ENCODE measurements at places on chromosomes 7 and 10. TPM values are rescaled to one million over a fixed set of nuclear protein-coding genes. Genes with fewer than 3 reads are reported as not detected.
A peak's percentile ranks its signal among the peaks of the same experiment; 100 is the strongest.

DNA sequence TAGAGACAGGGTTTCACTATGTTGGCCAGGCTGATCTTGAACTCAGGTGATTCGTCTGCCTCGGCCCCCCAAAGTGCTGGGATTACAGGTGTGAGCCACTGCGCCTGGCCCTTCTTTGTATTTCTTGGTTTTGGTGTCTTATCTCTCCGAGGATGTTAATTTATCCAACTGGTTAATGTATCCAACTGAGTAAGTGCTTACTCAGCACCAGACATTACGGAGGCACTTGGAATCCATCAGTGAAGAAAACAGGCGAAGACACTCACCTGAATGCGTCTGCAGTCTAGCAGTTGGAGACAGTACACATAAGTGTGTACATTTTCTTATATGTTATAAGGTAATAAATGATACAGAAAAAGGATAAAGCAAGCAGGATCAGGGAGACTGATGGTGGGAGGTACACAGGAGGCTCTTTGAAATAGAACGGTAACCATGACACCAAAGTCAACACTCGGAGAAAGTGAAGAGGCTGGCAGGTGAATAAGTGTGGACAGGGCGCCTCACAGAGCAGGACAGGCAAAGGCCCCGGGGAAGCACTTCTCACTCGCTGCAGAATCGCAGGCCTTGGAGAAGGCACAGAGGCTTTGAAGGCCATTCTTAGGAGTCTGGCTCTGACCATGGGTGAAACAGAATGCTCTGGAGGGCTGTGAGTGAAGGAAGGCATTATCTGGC is 73.1 kb downstream of the LANCL2 start:
- no peak for DNase-seq

DNA sequence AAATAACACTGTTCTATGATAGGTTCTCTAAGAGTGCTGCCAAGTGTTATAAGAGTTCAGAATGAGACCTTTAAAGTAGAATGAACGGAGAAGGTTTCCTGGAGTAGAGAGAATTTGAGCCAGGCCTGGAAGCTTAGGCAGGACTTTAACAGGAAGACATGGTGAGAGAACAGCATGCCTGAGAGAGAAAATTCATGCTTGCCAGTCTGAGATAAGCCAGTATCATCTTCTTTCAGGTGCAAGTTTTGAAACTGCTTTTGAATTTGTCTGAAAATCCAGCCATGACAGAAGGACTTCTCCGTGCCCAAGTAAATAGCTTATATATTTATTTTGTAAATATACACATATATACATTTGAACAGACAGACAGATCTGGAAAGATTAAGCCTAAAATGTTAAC is 22.1 kb downstream of the ARMC10 start:
- DNase-seq, result no peak

DNA sequence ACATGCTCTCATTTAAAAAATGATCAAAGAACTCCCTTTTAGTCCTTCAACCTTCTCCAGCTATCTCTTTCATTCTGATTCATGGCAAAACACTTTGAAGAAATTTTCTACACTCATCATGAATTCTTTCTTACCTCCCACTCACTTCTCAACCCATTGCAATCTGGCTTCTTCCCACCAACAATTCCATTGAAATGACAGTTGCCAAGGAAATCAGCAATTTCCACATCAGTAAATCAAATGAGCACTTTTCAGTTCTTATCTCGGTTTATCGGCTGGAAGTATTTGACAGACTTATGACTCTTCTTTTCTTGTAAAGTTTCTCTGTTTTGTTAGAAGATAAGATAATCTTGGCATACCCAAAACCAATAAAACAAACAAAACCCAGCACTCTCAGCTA is 99.1 kb upstream of the CACNA2D1 start:
- DNase-seq, result peak; percentile 20

DNA sequence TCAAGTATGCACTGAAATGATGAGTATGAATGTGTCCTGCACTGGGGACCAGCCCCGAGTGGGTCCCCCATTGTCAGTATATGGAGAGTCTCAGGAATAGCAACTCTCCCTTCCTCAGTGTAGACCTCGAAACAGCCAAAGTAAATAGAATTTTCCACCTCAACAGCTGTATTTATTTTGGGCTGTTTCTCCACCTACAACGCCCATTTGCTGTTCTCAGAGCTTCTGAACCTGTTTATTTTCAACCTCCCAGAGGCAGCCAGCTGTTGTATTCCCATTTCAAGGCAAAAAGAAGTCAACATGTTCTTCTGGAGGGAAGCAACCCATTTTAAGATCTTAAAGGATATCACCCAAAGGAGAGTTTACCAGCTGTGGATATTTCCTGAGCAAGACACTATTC is 59.6 kb upstream of the BICC1 start:
- no peak for DNase-seq

DNA sequence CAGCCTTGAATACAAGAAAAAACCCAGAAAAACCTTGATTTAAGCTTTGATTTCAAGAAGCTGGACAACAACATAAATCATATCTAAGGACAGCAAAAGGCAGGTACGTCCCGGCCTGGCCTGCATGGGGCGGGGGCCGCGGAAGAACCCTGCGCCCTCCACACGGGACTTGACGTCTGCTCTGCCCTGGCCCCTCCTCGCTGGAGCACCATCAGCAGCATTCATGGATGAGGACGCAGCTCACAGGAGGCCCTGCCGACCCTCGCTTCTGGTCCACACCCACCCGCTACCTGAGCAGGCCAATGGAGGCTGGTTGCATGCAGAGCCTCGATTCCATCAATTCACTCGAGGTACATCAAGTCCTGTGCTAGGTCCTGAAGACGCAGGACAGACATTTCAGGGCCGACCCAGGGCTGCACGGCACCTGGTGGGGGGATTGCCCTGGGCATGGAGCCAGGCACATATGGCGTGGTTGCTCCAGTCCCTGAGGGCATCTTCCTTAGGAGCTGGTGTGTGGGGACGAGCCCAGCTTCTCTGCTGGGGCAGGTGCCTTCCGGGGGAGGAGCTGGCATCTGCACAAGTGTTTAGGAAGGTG is 63.1 kb upstream of the NKX6-2 start:
- no peak for DNase-seq

- no peak for DNase-seq
These were observed 30.2 kb downstream of the TAS2R16 start for GRCh38 chr7:122965306-122965705.

DNA sequence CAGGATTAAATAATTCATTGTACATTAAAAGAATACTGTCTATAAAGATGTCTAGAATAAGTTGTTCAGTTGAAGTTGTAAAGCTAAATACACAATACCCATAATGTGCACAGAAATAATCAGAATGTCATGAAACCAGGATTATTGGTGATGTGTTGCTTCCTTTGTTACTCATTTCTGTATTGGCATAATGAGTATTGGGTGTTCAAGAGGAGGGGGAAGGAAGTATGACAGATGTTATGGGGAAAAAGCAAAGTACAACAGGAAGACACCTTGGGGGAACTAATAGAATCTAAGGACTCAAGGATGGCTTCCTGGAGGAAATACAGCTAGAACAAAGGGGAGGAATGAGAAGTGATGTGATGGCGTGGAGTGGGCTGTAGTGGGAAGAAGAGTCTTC is 15.0 kb downstream of the ANKRD1 start:
- no peak for DNase-seq

- DNase-seq, result peak; percentile 46
These were observed 81.4 kb upstream of the EMX2 start for GRCh38 chr10:117460846-117461765.

DNA sequence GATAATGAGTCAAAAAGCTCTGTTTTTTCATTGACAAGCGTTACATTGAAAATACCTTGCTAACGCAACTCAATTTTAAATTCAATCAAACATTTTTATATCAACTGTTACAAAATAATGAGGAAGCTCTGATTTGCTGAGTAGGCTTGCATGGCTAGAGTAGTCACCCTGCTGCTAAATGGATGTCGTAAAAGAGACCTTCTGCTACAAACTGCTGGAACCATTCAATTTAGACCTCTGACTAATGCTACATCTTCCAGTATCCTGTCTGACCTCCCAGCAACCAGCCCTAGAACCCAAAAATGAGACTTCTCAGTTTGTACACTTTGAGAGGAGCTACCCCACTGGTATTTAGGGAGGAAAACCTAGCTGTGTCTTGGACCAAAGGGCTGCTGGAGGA is 84.0 kb upstream of the ELMO1 start:
- no peak for DNase-seq

DNA sequence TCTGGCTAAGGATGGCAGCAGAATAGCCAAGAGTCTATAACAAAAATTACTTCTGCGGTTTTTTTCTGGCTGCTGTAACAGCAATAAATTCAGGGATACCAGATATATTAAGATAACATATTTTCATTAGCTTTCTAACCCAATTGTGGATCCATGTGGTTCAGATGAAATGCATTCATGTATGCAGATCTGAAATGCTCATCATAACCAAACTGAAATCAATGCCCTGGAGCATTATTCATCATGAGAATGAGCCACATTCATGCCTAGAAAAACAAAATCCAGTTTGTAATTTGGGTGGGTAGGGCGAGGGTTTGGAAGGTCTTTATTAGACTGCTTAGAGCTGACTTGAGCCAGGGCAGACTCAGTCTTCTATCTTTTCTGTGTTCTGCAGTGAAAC is 69.8 kb upstream of the SEMA3A start:
- no peak for DNase-seq

DNA sequence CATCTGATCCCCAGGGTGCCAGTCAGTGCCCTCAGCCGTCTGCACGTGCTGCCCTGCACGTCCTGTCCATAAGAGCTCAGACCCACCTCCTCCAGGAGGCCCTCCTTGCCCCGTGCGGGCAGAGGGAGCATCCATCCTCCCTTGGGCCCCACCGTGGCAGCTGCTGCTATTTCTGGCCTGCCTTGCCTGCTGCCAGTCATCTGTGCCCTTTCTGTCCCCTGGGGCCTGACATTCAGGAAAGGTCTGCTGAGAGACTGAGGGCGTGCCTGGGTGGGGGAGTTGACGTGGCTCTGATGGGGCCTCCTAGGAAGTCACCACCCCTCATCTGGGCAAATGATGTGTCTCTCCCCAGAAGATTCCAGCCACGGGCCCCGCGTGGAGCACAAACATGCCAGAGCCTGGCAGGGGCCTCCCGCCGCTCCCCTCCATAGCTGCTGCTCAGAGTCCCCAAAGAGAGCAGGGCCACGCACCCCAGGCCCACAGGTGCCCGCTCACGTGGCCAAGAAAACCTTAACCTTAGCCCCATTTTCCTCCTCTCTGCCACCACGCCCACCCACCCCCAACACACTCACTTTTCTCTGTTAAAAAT is 21.8 kb downstream of the DPYSL4 start:
- DNase-seq, result no peak

GRCh38 chr10:75390178-75390577 is 11.4 kb downstream of the ZNF503 start:
- no peak for DNase-seq

DNA sequence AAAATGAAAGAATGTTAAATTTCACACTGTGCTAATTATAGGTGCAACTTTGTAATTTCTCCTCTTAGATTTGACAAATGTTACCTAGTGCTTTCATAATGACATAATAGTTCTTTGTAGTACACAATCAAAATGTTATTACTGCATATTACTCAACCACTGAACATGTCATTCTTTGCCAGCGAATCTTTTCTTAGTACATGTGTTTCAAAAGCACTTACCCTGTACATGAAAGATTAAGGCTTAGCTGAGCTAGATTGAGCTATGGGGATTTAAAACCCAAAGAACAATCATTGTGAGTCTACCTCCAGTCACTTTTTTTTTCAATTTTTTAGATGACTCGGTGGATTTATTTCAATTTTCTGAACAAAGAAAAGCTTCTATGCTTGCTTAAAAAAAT is 123.5 kb upstream of the FERD3L start:
- DNase-seq, result no peak

- no peak for DNase-seq
These were observed 273.3 kb downstream of the MDFIC start for GRCh38 chr7:115195208-115195607.

DNA sequence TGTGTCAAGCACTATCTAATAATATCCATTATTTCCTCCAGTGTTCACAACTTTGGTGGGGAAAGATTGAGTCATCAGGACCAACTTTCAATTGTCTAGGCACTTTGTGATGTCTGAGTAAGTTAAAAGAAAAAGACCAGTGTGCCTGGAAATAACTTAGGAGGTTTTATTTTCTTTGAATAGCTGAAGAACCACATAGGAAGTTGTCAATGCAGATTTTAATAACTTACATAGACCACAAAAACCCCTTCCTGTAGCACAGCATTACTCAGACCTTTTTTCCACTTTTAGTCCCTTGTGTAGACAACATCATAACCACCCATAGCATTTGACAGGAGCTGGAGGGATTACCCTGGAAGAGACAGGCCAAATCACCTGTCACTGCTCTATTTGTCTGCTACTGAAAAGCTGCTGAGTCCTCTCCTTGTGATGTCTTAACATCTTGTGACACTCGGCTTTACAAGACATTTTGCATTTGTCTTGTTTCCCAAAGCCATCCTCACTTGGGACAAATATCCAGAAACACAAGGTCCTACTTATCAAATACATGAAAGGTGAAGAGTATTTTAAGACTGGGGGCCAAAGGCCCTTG is 241.5 kb upstream of the PTER start:
- no peak for DNase-seq

DNA sequence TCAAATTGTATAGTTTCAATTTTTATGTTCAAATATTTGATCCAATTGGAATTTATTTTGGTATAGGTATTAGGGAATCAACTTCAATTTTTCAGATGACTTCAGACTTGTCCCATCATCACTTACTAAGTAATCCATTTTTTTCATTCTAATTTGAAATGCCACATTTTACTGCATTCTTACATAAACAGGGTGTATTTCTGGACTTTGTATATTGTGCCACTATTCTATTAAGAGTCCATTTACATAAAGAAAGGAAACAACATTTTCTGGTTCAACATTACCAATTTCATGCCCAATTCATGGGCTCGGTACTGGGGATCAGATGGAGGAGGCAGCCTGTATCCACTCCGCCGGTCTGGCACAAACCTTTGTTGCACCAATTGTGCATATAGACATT is 15.8 kb downstream of the ECD start:
- DNase-seq, result no peak

- DNase-seq, result no peak
These were observed 368.8 kb downstream of the SFMBT2 start for GRCh38 chr10:7042000-7042399.

DNA sequence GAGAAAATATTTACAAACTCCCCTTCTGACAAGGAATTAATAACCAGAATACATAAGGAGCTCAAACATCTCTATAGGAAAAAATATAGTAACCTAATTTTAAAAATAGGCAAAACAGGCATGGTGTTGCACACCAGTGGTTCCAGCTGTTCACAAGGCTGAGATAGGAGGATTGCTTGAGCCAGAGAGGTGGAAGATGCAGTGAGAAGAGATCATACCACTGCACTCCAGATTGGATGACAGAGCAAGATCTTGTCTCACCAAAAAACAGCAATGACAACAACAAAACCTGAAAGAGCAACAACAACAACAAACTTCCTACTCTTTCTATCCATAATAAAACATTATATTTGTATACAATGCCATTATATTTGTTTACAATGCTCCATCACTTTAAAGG is 304.4 kb upstream of the CNTNAP2 start:
- no peak for DNase-seq

Gene PLOD3
- total RNA-seq, result 33.6 TPM

Gene PNLIP
- not detected for total RNA-seq

Gene OGDHL
- 13.9 TPM for total RNA-seq

Gene GBX1
- not detected for total RNA-seq

Gene PLA2G12B
- total RNA-seq, result not detected

Gene TAS2R60
- not detected for total RNA-seq

Gene PKD2L1
- total RNA-seq, result not detected

Gene LRRC61
- total RNA-seq, result 54.9 TPM

Gene NEURL1
- total RNA-seq, result not detected

Gene SPDYE1
- not detected for total RNA-seq

Measured in Caki2 (cell line).